ENCODE measurements at places on chromosomes 7 and 10. TPM values are rescaled to one million over a fixed set of nuclear protein-coding genes. Genes with fewer than 3 reads are reported as not detected.
A peak's percentile ranks its signal among the peaks of the same experiment; 100 is the strongest.

DNA sequence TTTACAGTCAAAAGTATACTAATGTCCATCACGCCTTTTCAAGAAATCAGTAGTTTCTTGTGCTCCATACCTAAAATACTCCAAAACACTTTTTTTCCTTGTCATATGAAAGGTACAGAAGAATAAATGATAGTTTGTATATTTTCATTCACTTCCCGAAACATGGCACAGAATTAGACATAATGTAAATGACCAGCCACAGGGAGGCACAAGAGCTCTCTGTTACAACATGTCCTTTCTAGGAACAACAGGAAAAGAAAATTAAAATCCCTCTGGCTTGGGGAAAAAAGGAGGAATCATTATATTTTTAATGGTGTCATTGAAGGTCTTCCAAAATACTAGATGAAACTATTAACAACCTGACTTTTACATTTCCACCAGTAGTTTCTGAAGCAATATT lies 331.2 kb downstream of the ACTR3B start:
- DNase-seq = no peak

DNA sequence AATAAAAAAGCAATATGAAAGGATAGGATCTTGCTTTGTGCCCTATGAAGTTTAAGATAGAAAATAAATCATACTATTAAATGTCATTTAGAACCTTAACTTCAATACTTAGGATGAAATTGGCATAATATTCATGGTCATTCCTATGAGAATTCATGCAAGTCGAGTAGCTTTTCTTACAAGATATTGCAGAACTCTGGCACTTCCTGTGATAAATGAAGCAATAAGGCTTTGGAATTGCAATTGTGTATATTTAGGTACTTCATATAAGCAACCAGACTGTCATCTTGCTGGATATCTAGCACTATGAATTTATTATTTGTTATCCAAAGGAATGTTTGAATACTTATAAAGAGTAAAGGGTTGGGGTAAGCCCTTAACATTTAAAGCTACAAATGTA lies 116.5 kb downstream of the ZNF438 start:
- no peak for DNase-seq

- DNase-seq = no peak
These were observed 252.8 kb downstream of the ELFN1 start for GRCh38 chr7:1922870-1923236.

GRCh38 chr7:88449410-88449809 lies 142.7 kb upstream of the STEAP4 start:
- DNase-seq = no peak

DNA sequence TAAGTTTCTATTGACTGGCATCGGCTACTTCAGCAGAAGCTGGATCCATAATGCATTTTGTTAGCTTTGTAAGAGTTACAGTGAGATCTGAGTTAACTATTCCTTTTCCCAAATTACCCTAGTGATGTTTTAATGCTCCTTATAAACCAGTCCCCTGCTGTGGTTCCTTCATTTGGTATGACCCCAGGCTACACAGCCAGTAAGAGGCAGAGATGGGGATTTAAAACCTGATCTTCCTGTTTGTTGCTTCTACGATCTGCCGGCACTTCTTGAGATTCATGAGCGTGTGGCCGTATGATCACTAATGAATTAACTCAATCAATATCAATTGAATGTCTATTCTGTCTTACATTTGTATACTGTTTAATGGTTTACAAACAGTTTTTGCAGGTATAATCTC lies 86.1 kb downstream of the CACNB2 start:
- no peak for DNase-seq

DNA sequence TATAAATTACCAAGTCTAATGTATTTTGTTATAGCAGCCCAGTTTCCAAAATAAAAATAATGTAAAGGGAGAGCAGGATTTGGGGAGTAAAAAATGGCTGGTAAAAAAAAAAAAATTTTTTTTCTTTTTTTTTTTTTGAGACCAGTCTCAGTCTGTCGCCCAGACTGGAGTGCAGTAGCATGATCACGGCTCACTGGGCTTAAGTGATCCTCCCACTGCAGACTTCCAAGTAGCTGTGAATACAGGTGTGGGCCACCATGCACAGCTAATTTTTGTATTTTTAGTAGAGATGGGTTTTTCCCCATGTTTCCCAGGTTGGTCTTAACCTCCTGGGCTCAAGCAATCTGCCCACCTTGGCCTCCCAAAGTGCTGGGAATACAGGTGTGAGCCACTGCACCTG lies 4.8 kb upstream of the LSM8 start:
- no peak for DNase-seq

- DNase-seq = no peak
These were observed 176.6 kb upstream of the PRKCQ start for GRCh38 chr10:6756716-6757115.

GRCh38 chr7:146948703-146949102 lies 832.1 kb downstream of the CNTNAP2 start:
- DNase-seq = no peak

GRCh38 chr7:54343511-54343910 lies 198.7 kb upstream of the VSTM2A start:
- DNase-seq = no peak

DNA sequence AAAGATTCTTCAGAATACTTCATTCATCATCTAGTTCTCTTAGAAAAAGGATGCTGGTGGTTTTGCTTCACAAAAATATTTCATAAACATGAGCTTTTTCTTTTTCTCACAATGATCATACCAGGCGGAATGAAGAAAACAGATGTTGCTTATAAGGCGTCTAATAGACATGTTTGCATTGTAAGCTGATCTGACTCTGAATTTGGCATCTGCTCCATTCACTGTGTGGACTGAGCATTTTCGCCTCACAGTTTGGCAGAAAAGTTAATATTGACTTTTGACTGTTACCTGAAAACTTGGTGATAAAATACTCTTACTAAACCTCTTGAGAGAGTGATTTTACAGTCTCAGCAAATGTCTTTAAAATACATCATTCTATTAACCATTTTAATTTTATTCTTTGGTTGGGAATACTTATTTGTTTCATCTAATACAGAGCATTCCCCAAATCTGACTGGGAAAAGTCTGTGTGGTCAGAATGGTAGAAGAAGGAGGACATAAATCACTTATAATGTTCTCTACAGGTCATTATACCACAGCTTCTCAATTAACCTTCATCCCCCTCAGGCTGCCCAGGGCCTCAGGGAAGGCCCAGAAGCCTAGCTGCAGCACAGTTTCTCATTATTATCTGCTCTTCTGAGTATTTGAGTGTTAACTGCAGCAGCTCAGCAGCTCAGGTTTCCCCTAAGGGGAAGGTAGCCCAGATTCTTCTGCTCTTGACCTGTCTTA lies 121.6 kb upstream of the KAT6B start:
- DNase-seq = no peak

DNA sequence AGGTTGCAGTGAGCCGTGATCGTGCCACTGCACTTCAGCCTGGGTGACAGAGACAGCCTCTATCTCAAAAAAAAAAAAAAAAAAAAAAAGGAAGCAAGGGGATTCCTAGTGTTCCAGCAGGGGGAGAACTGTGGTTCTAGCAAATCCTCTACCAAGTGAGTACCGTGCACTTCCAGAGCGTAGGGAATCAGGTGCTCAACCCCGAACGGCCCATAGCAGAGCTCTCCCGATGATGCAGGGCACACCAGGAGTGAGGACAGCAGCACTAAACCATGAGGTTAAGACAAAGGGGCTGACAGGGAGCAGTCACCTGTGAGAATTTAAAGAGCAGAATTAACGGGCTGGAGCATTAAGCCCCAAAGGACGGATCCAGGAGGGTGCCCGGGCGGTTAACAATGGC lies 173.6 kb downstream of the PTPRN2 start:
- no peak for DNase-seq

DNA sequence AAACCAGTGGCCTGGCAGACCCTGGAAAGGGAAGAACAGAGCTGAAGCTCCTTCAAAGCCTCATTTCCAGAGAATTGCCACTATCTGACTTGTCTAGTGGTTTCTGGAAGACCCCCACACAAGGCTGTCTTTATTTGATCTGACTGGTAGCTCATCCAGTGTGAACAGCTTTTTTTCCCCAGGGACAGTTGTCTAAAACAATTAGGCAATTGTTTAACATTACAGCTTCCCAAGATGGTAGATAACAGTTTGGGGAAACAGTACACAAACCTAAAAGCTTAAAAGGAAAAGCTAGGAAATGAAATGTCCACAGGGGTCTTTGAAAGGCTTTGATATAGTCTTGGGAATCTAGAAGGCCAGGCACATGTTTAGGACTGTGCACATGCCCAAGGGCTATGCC lies 203.4 kb upstream of the CTBP2 start:
- DNase-seq = no peak

GRCh38 chr7:129909669-129910068 lies 43.1 kb downstream of the UBE2H start:
- DNase-seq = no peak

DNA sequence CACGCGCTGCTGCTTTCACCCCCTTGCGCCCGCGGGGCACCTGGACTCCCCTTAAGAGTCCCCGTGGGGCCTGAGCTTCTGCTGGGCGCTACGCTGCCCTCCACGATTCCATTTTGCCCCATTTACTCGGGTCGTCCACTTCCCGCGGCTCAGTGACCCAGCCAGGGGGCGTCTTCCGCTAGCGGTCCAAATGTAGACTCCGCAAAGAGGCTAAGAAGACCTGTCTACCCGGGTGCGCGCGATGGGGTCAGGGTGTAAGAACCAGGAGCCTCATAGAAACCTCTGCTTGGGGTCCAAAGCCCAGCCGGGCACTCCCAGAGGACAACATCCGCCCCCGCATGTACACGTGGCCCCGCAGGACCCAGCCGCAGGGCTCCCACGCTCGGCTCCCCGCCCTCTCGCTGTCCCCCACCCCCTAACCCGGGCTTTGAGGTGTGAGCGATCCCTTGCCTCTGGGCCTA lies 5.2 kb upstream of the HMX2 start:
- DNase-seq = peak; percentile 25

The CLDN3 gene
- total RNA-seq = not detected

The CYP3A4 gene
- not detected for total RNA-seq

The MBLAC1 gene
- total RNA-seq = 2.2 TPM

The C10orf67 gene
- total RNA-seq = 0.41 TPM

The FGFBP3 gene
- total RNA-seq = 1.5 TPM

The IFIT1B gene
- not detected for total RNA-seq

Data from activated CD4-positive, alpha-beta T cell treated with anti-CD3 and anti-CD28 coated beads for 36 hours (primary cell).